ENCODE measurements at places on chromosomes 7 and 10.

DNA sequence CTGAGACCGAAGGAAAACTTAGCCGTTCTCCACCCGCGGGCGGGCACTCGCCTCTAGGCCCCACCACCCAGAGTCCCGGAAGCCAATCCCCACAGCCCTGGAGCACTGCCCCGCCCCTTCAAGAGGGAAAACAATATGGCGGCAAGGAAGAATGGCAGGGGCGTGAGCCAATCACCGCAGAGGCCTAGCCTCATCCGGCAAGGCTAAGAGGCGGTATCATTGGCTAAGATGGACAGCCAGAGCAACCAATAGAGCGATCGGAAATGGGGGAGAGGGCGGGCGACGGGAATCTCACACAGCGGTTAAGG lies 529 bp downstream of the ACTR1A start:
- DNase-seq = peak; percentile 97

GRCh38 chr7:99752356-99752755 lies 17.4 kb upstream of the CYP3A7 start:
- DNase-seq = no peak

- no peak for DNase-seq
These were observed 101.9 kb upstream of the LAMB4 start for GRCh38 chr7:108232076-108232475.

- no peak for DNase-seq
These were observed 21.5 kb downstream of the DNAJC9 start for GRCh38 chr10:73225518-73225917.

DNA sequence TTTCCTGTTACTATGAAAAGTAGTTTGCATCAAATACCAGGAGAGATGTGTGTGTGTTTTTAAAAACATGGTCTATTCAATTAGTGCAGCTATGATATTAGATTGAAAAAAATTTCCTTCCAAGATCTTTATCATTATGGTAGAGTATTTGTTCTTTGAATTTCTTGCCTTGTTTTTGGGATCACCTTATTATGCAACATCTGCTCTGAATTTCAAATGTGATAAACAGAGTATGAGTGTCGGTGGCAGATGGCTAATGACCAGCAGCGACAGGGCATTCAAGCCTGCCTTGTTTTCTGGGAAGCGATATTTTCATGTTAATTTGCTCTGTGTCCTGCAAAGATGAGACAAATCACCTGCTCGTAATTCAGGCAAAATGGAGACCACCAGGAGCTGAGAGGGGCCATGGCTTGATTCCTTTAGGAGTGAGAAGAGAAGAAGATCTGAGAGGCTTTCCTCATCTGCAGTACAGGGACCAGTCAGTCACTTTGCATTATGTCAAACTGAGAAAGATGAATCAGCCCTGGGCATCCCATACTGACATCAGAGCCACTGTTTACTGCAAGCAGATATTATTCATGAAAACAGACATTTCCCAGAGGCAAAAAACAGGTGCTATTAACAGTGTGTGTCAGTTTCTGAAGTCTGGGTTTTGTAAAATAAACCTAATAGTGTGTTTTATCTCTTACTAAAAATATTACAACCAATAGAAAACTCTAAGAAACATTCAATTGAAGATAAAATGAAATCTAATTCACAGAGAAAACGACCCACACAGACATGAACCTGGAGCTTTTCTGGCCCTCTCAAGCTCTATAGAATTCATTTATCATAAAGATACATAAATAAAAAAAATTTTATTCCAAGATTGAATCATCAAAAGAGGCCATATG lies 67.6 kb downstream of the CDK6 start:
- DNase-seq = peak; percentile 15

DNA sequence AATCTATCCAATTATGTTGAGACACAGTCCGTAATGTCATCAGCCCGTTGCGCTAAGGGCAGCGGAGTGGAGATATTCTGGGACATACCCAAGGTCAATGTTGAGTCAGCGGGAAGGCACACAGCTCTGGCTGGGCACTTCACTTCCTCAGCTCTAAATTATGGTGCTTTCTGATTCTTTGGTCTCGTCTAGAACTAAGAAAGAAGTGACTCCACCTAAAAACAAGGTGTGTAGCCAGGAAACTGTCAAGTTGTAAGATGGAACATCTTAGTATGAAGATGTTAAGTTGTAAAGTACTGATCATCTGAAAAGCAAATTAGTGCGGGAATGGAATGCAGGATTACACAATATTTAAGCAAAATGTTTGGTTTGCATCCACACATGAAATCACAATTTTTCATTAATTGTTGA lies 43.1 kb downstream of the BAIAP2L1 start:
- no peak for DNase-seq

- DNase-seq = no peak
These were observed 6.9 kb downstream of the ADAP1 start for GRCh38 chr7:947391-948210.

DNA sequence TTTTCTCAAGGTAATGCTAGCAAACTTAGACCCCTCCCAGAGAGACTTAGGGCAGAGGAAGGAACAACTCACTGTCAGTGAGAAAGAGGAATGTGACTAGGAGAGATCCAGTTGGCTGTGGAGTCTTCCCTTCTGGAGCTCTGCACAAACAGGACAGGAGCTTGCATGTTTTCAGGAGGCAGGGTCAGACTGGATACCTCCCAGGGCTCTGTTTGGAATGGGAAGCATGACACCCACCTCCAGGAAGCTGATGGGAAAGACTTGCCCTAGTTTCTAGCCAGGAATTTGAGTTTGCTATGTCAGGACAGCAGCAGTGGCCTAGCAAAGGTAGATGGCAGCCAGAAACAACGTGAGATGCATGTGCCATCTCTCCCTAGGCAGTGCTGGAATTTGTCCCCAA lies 40.6 kb downstream of the GHRHR start:
- no peak for DNase-seq

GRCh38 chr7:156232931-156233705 lies 407.5 kb upstream of the RNF32 start:
- DNase-seq = no peak

GRCh38 chr10:132526676-132527075 lies 10.9 kb upstream of the INPP5A start:
- DNase-seq = no peak

- no peak for DNase-seq
These were observed 29.6 kb upstream of the AKR1C3 start for GRCh38 chr10:5064656-5065055.

GRCh38 chr10:11861811-11862428 lies 38.8 kb downstream of the PROSER2 start:
- no peak for DNase-seq

- no peak for DNase-seq
These were observed 14.6 kb upstream of the GPR26 start for GRCh38 chr10:123651421-123652047.

DNA sequence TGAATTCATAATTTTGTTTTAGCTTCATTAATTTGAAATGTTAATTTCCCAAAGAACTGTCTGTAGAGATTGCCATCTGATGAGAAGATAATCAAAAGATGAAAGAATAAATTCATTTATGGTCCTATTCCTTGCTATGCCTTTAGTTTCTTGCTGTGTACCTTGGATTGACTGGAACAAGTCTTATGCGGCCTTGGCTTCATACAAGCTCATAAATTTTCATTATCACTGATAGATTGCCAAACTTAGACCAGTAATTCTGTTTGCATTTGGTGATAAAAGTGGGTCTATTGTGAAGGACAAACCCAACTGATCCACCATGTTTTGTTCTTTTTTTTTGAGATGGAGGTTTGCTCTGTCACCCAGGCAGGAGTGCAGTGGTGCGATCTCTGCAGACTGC lies 48.2 kb downstream of the ARID5B start:
- DNase-seq = no peak

GRCh38 chr10:48574817-48575380 lies 30.0 kb downstream of the ARHGAP22 start:
- DNase-seq = no peak

GRCh38 chr10:27252267-27253000 lies 11.8 kb upstream of the ACBD5 start:
- DNase-seq = no peak

- no peak for DNase-seq
These were observed 290.6 kb downstream of the PARD3 start for GRCh38 chr10:34524369-34525091.

- DNase-seq = no peak
These were observed 42.0 kb upstream of the BRAF start for GRCh38 chr7:140966561-140967233.

DNA sequence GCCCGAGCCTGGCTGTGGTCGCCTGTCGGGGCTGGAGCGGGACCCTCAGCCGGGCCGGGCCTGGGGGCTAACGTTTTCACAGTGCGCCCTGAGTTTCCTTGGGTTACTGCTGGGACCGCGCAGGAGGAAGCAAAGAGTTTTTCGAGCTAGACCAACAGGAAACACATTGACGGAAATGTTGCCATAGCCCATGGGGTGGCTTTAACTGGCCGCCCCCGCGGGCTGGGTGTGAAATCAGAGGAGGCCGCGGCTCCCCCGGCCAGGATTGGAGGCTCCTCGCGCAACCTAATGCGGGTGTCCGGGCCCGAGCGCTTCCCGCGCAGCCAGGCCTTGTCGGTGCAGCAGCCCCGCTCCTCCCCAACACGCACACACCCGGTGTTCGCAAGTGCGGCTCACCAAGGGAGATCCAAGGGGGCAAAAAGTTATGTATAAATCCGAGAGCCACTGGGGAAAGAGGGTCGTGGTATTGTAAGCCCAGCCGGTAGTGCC lies 1.9 kb downstream of the HHEX start:
- no peak for DNase-seq

DNA sequence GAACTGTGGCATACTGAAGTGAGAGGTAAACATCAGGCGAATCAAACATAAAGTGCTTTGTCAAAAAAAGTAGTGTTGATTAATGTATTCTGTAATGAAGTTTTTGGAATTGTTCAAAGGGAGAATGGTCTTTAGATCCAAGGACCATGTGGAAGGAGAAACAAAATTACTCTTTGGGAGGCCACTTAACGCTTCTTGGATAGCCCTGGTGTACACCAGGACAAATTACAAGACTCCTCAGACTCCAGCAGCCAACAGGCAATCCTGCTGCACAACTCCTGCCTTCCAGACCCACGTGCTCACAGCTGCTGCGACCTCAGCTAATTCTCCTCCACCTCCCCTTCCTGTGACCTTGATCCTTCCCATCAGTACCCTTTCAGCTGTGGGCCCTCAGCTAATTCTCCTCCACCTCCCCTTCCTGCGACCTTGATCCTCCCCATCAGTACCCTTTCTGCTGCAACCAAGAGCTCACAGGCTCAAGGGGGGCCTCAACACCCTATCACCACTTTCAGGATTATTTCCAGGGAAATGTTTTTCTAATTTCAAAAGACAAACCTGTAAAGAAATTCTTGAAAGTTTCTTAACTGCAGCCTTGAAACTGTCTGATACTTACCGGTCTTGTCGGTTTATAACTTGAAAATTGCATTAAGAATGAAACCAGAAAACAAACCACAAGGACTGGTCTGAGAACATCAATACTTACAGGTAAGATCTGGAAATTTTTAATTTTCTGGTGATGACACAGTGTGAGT lies 29.7 kb upstream of the DDC start:
- DNase-seq = no peak

- peak; percentile 47 for DNase-seq
These were observed 66.7 kb upstream of the IL6 start for GRCh38 chr7:22660293-22660692.

DNA sequence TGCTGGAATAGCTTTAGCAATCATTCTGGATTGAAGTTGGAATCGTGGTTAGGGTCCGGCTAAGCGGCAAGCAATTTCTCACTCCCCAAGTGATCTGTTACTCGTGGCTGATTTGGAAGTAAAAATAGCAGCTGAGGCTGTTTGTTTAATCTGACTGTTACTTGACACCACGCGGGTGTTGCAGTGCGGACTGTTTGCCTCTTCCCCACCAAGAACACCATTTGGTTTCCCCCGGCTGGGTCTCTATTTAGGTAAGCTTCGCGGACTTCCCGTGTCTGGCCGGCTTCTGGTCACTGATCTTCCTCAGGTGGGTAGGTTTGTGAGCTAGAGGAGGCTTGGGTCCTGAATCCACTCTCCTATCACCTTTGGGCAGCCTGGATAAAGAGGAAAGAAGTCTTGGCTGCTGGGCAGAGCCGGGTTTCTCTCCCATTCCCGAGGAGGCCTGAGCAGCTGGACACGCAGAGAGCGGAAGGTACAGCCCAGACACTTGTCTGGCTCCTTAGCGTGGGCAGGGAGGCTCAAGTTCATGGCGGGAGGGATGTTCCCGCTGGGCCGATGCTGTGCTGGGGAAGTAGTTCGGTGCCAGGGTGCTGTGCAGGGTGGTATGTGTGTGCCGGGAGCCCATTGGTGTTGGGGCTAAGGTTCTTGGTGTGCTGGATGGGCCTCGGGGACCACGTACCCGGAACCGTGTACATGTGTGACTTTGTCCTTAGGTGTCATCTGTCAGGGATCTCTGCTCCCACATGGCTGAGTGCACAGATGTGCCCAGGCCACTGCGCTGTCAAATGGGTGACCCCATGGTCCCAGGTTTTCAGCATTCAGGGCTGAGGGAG lies at the start of gene C10orf71:
TSS of gene C10orf71 (plus strand) at position 188 of the 833 bp plus-strand sequence. CDS start 23,376 bp downstream, outside the sequence.
- no peak for DNase-seq

- DNase-seq = no peak
These were observed 16.8 kb downstream of the UBE2D4 start for GRCh38 chr7:43942997-43943396.

- DNase-seq = no peak
These were observed 49.9 kb downstream of the CHST15 start for GRCh38 chr10:124043310-124044142.

- DNase-seq = peak; percentile 26
These were observed 43.7 kb upstream of the BPGM start for GRCh38 chr7:134602881-134603451.

DNA sequence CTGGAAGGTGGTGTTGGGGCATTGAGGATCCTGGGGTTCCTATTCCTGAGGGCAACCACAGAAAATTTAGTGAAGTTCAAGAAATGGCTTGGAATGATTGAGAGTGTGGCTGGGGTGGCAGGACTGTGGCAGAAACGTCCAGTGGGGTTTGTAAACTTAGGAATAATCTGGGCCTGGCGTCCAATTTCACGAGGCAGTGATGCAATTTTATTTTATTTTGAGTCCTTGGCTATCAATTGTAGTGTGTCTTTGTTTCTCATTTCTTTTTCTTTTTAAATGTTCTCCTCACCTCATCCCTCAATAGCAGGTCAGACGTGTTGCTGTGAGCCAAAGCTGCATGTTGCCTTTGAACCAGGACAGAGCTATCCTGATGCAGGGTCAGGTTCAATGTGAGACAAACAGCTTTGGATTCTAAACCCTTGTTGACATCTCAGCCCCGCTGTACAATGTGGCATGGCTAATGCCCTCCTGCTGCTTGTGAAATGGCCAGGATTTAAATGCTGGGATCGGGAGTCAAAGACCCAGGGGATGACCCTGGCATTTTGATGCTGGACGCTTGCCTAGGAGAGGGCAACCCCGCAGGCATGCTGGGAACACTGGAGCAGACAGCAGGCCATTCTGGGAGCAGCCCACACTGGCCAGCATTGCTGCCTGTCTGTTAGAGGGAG lies 64.8 kb downstream of the RBM20 start:
- DNase-seq = no peak

Measured in DMS153 (cell line).